ENCODE measurements at places on chromosomes 7 and 10.

DNA sequence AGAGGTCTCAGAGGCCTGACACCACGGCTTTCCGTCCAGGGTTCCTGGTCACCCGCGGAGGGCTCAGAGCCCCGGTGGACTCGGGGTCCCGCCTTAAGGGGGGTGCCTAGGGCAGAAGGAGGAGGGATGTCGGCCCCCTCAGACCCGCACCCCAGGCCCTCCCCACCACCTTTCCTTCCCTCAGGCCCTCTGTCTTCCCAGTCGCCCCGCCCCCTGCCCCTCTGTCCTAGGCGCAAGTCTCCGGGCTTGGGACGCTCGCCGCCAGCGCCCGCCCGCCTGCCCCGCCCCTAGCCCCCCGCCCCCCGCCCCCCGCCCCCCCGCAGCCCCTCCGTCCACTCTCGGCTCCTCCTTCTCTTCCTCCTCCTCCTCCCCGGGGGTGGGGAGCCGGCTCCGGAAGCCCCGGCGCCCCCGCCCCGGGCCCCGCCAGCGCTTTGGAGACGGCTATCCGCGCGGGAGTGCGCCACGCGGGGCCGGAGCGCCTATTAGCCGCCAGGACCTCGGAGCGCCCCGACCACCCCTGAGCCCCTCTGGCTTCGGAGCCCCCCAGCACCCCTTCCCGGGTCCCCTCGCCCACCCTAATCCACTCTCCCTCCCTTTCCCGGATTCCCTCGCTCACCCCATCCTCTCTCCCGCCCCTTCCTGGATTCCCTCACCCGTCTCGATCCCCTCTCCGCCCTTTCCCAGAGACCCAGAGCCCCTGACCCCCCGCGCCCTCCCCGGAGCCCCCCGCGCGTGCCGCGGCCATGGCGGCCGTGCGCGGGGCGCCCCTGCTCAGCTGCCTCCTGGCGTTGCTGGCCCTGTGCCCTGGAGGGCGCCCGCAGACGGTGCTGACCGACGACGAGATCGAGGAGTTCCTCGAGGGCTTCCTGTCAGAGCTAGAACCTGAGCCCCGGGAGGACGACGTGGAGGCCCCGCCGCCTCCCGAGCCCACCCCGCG lies at the start of gene AEBP1:
AEBP1 (plus strand) TSS at position 423 of the 937 bp plus-strand sequence; CDS start at position 744, 321 bp downstream.
- DNase-seq, result no peak

GRCh38 chr7:133126422-133126821 lies 44.5 kb upstream of the CHCHD3 start:
- no peak for DNase-seq

DNA sequence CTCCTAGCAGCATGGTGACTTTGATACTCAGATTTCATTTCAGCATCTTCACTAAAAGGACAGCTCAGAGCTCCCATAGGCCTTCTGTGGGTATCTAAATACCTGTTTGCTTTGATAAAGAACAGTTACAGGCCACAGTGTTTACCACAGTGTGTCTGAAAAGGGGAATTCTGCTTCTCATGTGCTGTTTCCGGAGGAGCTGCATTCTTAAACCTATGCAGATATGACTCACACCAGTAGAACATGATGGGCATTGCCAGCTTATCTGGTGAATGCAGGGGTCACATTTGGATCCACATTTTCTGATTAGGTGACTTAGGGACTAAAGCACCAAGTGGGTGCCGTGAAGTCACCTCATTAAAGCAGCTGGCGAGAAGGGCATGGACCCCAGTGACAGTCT lies 52.6 kb downstream of the TRRAP start:
- no peak for DNase-seq

GRCh38 chr7:132125872-132126595 lies 450.2 kb downstream of the PLXNA4 start:
- DNase-seq, result no peak

DNA sequence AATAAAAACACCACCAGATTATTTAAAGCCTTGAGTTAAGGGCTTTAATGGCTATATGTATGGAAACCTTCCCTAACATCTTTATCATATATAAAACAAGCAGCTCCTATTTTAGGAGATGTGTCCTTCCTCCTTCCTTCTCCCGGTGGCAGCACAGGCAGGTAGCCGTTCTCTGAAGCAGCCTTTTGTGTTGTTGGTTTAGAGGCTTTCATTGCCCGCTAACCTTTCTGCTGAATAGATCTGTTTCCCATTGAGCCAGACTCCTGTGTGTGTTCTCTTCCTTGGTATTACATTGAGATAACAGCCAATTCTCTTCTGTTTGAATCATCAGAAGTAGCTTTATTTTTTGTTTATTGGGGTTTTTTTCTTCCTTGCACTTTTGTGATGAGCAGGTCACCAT lies 131.3 kb downstream of the CACNB2 start:
- no peak for DNase-seq

DNA sequence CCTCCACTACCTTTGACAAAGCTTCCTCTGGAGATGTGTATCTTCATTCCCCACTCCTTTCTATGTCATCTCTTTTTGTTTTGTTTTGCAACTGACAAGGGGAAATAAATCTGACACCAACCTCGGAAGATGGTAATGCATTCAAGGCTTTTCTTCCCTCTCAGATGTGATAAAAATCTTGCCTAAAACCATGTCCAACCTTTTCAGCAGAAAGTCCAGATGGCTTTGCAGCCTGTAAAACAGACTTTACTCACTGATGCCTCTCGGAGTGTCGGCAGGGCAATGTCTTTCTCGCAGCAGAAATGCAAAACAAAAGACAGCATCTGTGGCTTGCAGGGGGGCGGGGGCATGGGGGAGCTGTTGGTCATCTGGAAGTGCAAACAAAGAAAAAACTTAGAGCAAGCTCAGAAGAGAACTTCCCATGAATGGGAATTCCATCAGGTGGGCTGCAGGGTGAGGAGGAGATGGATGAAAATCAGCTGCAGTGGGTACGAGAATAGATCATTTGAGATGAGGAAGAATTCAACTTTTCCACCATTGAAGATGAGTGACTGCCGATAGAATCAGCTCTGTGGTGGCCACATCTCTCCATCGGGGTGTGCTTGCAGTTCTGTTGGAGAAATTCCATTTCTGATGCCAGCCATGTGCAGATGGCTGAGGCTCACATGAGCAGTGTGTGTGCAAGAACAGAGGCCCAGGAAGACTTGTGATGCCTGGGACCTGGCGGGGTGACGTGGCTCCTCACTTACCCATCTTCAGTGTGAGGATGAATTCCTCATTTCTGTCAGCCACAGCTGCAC lies 237.7 kb downstream of the WDR37 start:
- DNase-seq, result no peak
